Adrenal gland (tissue), 19 donors: ENCODE measurements at places on chromosomes 12 and 14. TPM values are rescaled to one million over a fixed set of nuclear protein-coding genes. Genes with fewer than 3 reads are reported as not detected.
A peak's percentile ranks its signal among the peaks of the same experiment; 100 is the strongest.

PPP4R4 gene
- 0.57 TPM for total RNA-seq

TEX22 gene
- total RNA-seq = 1.2 TPM

HCAR1 gene
- total RNA-seq = 0.14 TPM

LTB4R gene
- 11.0 TPM for total RNA-seq

EFS gene
- 3.2 TPM for total RNA-seq

MYF6 gene
- total RNA-seq = 0.51 TPM

- no peak for DNase-seq
Measured at GRCh38 chr12:113838896-113839295, 127.2 kb downstream of the RBM19 start.

DNA sequence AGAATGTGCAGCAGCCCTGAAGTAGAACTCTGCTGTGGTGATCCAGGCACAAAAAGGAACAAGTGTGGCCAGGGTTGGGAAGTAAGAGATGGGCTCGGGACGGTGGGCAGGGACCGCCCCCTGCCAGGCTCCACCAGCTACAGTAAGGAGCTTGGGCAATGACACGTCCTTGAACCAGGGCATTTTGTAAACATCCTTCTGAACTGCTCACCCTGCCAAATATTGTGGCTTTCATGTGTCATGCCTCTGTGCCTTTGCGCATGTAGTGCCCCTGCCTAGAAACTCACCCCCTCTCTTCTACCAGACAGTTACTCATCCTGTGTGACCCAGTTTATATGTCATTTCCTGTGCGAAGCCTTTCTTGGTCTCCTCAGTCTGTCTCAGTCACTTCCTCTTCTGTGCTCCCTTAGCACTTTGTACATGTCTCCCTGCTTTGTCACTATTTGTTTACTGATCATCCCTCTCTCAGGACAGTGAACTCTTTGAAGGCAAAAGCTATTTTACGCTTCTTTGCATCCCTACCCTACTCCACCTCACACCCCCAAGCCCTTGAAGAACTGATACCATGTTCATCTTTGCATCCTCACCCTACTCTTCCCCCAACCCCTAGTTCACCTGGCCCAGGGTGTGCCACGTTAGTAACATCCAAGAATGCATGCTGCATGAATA is 108.9 kb upstream of the PLEKHG7 start:
- DNase-seq = peak; percentile 56

GRCh38 chr12:52091869-52092268 is 12.4 kb downstream of the SMIM41 start:
- no peak for DNase-seq

- DNase-seq = no peak
Measured at GRCh38 chr12:54959291-54960018, 25.1 kb downstream of the TESPA1 start.

- DNase-seq = no peak
Measured at GRCh38 chr14:71212683-71213107, 305.4 kb downstream of the PCNX1 start.

DNA sequence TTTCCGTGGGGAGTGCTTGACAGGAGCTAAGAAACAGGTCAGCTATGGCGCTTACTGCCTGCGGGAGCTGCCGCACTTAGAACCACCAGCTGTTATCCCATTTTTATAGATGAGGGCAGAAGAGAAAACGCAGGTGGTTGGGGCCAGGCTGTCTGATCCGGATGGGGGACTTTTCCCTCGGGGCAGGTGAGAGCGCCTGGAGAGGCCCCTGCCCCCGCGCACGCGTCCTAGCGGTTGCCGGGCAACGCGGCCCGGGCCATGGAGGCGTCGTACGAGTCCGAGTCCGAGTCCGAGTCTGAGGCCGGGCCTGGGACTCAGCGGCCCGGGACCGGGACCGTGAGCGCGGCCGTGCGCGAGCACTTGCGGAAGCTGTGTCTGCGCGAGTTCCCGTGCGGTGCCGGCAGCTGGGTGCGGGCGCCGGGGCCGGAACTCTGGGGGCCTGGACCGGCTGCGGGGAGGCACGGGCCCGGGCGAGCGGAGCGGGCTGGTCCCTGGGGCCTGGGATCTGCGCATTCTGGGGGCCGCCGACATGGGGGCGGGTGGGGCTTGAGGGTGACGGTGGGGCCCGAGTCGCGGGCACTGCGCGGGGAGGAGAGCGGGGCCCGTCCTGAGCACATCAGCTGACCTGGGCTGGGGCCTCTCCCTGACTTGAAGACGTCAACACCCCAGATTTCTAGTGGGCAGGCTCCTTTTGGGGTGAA is at the start of gene LRRC43:
TSS of gene LRRC43 (plus strand) at position 237 of the 701 bp plus-strand sequence. CDS start at position 259, 22 bp downstream.
- peak; percentile 68 for DNase-seq

- DNase-seq = no peak
Measured at GRCh38 chr14:77589099-77589498, 27.3 kb downstream of the SPTLC2 start.

GRCh38 chr14:31253746-31254471 is 46.3 kb upstream of the HECTD1 start:
- DNase-seq = no peak

GRCh38 chr14:66944872-66945271 is 244.4 kb upstream of the GARIN2 start:
- no peak for DNase-seq

- no peak for DNase-seq
Measured at GRCh38 chr12:125005652-125006051, 12.2 kb downstream of the BRI3BP start.

- no peak for DNase-seq
Measured at GRCh38 chr12:55974308-55974730, 441 bp downstream of the RAB5B start.

DNA sequence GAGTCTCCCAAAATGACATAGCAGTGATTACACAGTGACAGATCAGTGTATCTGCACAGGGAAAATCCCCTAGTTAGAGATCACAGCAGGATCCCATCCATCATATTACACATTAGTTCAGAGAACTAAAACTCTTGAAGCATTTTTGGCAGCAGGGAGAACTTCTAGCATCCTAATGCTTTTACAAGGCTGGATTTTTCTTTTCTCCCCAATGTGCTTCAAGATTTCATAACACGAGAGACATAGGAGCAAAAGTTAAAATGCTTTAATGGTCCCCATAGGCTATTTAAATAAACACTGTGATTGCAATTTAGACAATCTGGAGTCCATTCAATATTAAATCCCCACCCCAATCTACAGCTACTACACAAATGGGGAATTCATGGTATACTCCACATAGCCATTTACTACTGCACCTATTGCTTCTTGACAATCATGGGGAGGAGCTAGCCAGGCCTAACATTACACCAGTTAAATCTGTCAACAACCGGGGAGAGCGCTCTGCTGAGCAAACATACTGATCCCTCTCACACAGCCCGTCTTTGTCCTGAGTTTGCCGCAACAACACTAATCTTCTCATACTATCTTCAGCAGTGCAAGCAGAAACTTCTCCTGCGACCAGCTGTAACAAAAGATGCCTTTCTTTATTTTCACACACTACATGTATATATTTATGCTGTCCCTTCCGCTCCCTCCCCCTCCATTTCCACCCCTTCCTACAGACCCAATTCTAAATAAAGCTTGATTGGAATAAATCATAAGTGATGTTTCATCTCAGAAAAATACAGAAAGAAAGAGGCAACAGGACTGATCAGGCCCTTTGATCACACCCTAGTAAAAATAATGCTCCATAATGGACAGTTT is 120.3 kb upstream of the SOX5 start:
- DNase-seq = no peak

GRCh38 chr14:60573943-60574495 is 65.1 kb downstream of the SIX6 start:
- no peak for DNase-seq

GRCh38 chr12:121162384-121162783 is 29.7 kb downstream of the P2RX7 start:
- no peak for DNase-seq
